ENCODE measurements at places on chromosomes 12 and 14.
A peak's percentile ranks its signal among the peaks of the same experiment; 100 is the strongest.

- DNase-seq = no peak
These were observed 11.6 kb downstream of the EIF2B1 start for GRCh38 chr12:123621619-123622530.

GRCh38 chr12:123971770-123972456 is 718 bp downstream of the CCDC92 start:
- DNase-seq = peak; percentile 53

DNA sequence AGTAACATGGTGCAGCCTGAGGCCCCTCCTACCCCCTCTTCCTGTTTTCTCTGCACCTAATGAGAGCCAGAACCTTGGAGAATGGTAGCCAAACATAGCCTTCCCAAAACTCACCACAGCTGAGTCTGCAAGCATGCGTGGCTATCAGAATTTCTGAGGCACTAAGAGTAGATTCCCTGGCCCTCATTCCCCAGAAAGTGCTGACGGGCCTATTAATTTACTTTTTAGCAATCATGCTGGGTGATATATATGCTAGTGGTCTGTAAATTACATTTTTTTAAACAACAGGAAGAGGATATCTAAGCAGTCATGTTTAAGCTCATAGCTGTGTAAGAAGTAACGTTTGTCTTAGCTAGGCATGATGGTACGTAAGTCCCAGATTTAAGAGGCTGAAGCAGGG is 30.4 kb downstream of the KANSL2 start:
- DNase-seq = no peak

DNA sequence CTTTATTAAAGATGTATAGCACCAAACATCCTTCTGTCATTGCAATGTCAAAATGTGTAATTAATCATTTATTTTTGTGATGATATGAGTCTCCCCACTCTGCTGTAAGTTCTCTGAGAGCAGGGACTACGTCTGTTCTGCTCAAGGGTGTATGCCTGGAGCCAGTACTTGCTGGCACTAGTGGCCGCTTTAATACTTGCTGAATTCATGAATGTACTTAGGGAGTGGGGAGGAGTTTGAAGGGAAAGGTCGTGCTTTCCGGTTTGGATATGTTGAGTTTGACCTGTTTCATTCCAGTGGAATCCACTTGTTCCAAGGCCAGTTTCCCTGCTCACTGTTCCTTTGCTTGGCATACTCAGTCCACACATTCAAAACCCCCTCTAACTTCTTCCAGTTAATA is 1.9 kb upstream of the DCAF5 start:
- no peak for DNase-seq

GRCh38 chr12:94817695-94818075 is 167.3 kb upstream of the TMCC3 start:
- DNase-seq = no peak

DNA sequence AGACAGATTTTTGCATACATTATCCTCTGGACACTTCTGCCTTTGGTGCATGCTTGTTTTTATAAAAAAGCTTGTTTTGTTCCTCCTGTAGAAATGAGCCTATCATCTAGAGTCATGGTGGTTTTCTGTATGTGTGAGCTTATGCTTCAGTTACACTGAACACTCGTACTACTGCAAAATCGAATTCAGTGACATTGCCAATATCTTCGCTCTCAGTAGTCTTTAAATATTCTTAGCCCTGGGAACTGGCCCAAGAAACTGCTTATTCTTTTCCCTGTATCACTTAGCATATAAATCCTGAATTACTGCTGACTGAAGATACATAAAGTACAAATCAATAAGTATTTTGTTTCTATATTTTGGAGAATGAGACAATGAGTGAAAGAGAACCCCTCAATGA is 70.5 kb downstream of the RGS6 start:
- no peak for DNase-seq

- DNase-seq = no peak
These were observed 65.5 kb downstream of the ST8SIA1 start for GRCh38 chr12:22268973-22269372.

- DNase-seq = no peak
These were observed 64.0 kb downstream of the FRMD6 start for GRCh38 chr14:51715742-51716141.

- DNase-seq = peak; percentile 75
These were observed 1.3 kb upstream of the ARHGAP5 start for GRCh38 chr14:32075672-32076277.

DNA sequence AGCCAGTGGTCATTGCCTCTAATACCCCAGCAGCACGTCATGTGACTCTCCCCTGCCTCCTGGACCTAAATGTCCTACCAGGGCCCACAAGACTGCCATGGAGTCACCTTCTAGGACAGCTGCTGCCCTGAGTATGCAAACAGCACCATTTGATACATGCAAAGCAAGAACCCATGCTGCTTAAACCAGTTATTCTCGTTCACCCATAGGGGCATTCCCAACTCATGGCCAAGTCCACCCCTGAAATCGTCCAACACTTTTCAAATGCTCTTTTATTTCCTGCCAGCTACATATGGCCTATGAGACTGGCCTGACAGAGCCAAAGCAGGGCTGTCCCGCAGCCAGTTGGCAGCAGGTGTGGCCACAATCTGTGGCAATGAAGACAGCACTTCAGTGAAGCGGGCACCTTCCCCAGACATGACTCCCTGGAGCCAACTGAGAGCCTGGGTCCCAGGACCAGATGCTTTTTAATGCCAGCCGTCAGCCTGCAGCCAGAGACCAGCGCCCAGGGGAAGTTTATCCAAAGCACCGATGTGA is 99.9 kb downstream of the BCAT1 start:
- no peak for DNase-seq

DNA sequence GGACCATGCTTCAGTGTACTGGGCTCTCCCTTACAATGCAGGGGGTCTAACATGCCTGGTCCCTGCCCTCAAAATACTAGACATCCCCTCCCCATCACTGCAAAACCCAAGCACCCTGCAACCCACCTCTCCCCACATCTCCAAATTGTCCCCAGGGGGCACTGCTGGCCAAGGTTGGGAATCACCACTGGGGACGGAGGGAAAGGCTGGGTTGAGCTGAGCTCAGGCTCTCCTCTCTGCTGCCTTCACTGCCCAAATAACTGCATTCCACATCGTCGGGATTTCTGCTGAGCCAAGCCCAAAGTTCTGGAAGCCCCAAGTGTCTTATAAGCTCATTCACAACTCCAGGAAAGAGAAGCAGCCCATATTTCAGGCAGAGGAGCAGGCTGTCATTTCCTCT is 69.6 kb downstream of the NT5DC3 start:
- DNase-seq = no peak

DNA sequence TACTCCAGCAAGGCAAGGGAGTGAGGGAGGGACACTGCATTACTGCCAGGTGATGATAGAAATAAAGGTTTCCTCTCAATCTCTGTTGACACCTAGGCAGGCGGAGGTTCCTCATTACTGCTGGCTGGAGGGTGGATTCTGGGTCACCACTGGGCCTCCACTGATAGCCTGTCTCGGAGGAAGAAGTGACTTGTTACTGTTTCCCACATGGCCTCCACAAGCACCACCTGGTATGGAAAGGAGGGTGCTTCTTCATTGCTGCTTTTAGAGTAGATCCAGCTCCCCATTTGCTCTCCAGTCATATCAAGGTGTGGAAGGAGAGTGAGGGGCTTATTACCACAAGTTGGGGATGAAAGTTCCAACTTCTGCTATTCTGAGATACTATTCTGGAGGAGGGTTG is 6.4 kb downstream of the PRR4 start:
- no peak for DNase-seq

DNA sequence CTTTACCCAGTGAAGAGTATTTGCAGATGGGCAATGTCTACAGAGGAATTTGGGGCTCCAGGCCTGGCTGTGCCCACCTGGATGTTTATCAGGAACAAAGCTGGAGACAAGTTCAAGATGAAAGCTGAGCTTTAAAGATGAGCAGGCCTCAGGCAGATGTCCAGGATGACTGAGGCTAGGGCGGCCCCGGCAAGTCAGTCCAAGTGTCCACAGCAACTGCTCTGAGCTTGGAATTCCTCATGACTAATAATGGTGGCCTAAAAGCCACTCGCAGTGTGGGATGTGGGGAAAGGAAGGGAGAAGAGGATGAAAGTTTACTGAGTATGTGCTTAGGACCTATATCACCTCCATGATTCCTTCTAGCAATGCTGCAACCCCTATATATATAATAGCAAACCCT is 128.2 kb upstream of the NOS1 start:
- no peak for DNase-seq

GRCh38 chr12:2944401-2945047 is 14.7 kb upstream of the TEAD4 start:
- DNase-seq = peak; percentile 61

DNA sequence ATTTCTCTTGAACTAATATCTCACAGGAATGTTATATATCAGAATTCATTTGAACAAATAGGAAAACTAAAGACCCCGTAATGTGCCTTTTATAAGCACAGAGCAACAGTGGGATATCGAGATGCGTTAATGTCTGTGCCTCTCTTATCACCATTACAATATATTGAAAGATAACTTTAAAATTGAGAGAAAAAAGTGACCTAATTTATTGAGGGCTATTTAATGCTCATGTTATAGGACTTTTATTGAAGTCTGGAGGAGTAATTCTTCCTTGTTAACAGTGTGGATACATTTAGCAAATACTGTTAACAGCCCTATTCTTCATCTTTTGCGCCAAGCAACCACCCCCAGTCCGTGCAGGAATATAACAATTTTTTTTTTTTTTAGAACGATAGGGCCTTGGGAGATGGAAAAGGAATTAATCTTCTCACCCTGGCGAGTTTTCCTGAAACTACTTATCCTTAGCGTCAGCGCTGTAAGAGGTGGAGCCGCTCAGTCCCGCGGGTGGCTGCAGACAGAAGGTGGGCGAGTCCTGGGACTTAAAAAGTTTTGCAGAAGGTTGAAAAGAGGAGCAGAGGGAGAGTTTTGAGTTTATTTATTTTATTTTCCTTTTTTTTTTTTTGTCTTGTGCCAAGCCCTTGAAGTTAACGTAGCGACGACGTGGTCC is 11.0 kb downstream of the FOXG1 start:
- no peak for DNase-seq

GRCh38 chr14:23399591-23399990 is 8.5 kb downstream of the MYH6 start:
- DNase-seq = peak; percentile 32

GRCh38 chr14:35336494-35337268 is 44.5 kb downstream of the PSMA6 start:
- peak; percentile 93 for DNase-seq

DNA sequence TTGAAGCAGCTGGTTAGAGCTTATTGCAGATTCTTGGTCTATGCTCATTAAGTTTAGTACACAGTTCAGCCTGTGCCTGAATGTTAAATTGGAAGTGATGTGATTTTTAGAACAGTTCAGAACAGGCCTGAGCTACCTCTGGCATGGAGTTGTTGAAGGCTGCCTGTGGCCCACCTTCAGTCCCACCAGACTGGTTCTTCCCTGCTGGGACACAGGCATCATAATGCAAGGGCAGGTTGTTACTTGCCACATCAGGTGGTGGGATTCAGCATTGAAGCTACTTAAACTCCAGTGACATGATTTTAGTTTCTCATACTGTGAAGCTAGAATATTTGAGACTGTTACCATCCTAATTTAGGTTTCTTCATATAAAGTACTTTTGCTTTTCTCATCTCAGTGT is 49.4 kb downstream of the PROX2 start:
- no peak for DNase-seq

DNA sequence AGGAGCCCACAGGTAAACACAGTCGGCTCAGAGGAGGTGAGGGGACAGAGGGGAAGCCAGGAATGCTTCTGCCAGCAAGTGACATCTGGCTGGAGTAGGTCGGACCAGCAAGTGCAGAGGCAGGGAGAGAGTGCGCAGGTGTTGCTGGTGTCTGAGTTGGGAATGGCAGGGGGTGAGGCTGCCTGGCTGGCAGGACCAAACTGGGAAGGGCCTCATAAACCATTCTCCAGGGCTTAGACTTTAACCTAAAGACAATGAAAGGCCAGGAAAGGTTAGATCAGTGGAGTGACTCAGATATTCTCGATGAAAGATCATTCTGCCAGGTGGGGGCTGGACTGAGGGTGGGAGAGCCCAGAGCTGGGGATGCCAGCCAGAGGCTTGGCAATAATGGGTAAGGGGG is 66.4 kb downstream of the ITPK1 start:
- no peak for DNase-seq
